Right cardiac atrium (tissue), 5 donors: ENCODE measurements at places on chromosomes 3 and 15. TPM values are rescaled to one million over a fixed set of nuclear protein-coding genes. Genes with fewer than 3 reads are reported as not detected.

DNA sequence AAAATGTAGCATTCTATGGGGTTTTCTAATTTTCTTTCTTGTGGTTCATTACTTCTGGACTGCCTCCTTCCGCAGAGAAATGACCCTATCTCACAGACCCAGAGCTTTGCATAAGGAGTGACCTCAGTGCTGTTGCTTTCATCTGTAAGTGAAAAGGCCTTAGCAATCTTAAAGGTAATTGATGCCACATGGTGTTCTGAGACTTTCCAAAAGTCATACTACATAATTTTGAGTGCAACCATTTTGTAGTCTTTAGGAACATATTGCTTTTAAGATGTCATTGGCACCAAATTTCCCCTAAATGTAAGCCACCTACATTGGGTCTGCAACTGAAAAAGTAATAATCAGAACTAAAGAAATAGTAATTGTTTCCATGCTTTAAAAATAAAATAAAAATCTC is 9.2 kb upstream of the HHLA2 start:
- DNase-seq, result no peak

DNA sequence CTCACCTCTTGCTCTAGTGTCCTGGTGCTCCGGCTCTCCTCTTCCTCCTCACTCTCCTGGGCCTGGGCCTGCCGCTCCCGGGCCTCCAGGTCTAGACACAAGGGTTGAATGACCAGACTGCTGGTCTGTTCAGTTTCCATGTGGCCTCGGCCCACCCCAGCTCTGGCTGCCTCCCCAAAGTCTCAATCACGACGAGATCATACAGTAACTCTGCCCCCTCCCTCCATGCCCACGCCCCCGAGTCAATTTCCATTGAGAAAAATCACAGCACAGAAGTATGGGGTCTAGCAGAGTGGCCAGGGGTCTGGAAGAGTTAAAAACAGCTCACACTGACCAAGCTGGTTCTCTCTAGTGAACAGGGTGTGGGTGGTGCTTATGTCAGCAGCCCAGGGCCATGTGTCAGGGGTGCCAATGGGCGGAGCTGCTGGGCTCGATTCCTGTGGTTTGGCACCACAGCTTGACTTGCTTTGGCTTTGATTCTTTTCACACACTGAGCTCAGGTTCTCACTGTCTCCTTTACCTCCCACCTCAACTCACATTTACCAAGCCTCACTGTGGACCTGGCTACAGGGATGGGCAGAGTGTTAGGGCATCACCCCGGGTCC is 6.9 kb downstream of the C15orf62 start:
- DNase-seq, result no peak

DNA sequence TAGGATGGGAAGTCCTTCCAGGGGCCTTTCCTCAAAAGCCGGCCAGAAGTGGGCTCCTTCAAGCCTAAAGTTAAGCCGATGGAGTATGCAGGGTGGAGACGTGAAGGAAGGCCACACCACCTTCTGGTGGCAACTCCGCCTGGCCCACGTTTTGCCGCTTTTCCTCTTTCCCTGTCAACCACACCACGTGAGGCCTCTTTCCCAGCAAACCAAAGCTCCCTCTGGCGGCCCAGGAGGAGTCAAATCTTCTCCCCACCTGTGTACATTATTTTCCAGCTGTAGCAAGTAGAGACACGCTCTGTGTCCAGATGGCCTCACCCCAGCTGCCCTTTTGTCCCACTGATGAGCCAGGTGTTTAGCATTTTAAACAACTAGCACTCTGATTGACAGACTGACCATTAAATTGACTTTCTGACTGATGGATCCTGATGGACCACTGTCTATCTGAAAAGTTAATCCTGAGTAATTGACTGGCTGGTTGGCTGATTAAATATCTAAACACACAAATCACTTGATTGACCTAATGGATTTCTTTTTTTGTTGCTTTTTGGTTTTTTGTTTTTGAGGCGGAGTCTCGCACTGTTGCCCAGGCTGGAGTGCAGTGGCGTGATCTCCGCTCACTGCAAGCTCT is 59.6 kb upstream of the ZBTB38 start:
- DNase-seq, result peak; percentile 47

GRCh38 chr15:25670621-25671020 is 192.5 kb downstream of the ATP10A start:
- DNase-seq, result no peak

DNA sequence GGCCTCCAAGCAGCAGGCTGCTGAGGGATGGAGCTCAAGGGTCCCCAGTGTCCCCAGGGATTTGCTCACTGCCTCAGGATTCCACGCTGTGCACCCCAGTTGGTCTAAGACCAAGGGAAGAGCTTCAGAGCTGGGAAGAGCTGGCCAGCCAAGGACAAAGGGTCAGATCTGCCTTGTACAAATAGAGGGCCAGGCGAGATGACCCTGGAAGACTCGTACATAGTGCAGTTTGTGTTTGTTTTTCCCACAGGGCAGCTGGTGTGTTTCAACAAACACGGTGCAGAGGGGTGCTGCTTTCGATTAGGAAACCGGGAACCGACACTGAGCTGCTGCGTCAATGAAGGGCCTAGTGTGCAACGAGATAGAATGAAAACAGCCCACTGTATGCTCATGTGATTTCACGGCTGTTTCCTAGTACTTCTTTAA is 56.1 kb upstream of the TRPM1 start:
- DNase-seq, result no peak

DNA sequence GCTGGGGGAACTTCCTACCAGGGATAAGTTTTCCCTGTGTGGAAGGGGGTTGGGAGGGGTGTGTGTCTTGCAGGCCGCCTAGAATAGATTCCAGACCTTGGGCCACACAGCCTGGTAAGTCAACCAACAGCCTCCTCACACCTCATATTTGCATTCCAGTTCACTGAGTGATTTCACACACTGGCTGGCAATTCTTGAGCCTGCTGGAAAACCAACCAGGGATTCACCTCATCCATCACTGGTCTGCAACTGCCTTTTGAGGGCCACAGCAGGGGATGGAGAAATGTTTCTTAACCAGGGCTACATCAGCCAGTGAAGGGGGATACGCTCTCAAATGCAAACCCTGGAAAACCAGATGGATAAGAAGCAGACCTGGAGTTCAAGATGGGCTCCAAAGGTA is 2.0 kb downstream of the FSTL1 start:
- DNase-seq, result peak; percentile 45

- DNase-seq, result no peak
Measured at GRCh38 chr15:78536134-78536533, 4.1 kb upstream of the PSMA4 start.

DNA sequence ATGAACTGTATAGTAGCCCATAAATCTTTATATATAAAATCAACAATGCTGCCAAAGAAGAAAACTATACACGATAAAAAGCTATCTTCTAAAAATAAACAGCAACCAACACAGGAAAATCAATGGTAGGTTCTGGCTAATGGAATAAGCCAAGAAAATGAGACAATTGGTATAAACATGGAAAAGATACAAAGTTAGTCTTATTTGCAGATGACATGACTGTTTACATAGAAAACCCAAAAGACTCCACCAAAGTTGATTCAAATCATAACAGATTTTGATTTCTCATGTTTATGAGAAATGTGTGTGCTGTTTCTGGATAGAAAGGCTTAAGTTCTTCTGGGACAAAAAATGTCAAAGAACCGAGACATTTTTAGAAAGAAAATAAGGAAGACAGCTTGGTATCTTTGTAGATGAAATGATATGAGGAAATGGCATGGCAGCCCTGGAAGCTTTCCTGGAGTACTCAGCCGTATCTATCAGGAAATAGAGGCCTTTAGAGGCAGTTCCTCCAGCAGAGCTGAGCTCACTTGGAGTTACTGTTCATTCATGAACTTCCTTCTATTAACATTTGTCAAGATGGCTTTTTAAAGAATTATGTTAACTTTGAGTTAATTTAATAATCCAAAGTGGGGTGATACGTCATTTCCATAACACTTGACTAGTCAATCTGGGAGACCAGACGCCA is 36.7 kb upstream of the VILL start:
- no peak for DNase-seq

DNA sequence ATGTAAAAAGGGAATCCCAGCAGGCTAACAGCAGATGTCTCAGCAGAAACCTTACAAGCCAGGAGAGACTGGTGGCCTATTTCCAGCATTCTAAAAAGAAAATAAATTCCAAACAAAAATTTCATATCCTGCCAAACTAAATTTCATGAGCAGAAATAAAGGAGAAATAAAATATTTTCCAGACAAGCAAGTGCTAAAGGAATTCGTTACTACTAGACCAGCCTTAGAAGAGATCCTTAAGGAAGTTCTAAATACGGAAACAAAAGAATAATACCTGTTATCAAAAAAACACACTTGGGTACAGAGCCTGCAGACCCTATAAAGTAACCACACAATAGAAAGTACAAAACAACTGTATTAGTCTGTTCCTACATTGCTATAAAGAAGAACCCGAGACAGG is 41.4 kb downstream of the HDGFL3 start:
- DNase-seq, result no peak

GRCh38 chr3:36991147-36991546 is 1.8 kb downstream of the EPM2AIP1 start:
- DNase-seq, result no peak

DNA sequence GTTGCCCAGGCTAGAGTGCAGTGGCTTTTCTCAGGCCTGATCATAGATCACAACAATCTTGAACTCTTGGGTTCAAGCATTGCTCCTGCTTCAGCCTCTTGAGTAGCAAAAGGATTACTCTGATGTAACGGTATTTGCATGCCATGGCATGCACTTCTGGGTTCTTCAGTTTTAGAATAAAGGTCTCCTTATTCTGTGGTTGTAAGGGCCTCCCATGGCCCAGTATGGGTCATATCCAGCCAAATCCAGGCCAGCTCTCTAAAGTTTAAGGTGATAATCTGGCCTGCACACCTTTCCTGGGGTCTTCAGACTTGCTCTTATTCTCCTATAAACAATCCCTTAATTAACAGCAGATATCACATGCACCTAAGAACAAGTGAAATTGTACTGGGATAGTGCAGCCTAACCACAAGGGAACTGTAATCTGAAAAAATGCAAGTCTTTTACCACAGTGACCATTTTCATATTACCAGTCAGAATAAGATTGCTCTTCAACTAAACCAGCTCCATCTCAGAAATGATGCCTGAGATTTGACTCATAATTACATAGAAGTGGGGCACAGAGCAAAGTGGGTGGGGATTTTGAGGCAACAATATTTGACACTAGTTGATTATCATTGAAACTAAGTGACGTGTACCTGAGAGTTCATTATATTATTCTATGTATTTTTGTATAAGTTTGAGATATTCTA is 25.4 kb downstream of the COMMD2 start:
- DNase-seq, result no peak

DNA sequence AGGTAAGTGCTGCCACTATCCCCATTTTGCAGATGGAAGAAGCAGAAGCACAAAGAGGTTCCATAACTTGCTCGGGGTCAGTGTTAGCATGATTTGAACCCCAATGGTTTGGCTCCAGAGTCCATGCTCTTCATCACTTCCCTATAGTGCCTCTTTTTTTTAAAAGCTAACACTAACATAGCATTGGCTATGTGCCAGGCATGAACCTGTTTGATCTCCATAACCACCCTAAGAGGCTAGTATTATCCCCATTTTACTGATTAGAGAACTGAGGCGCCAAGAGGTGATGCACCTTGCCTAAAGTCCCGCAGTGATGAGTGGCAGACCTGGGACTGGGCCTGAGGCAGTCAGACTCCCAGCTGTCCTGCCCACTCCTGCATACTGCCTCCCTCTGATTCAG is 7.3 kb downstream of the LINGO1 start:
- DNase-seq, result no peak

DNA sequence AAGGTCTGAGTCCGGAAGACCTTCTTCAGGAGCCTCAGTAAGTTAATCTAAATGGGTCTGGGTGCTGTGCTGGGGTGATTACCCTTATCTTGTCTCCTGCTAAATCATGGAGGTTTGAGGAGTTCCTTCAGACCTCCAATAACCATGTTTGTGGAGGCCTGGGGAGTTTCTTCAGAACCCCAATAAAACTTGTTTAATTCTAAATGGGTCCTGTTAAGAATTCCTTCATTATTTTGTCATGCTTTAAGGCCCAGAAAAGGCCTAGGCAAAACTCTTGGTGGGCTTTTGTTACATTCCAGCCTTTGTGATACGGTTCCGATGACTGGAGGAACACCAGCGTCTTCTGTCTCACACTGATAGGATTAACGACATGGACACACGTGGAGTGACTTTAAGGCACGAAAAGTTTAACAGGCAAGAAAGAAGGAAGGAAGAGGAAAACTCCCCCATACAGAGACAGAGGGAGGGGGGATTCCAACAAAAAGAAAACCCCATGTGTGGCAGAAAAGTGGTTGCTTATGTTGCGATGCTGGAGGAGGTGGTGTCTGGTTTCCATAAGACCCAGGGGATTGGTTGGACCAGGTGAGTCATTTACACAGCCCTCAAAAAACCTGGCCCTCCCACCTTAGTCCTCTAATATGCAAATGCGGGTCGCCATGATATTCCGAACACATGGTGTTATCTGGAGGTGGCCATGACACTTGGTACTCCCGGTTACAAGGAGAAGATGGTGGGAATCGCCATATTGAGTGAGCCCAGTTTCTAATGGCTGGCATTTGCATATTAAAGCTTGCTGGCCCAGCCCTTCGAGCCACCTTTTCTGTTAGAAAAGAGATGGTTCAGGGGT is 72.6 kb upstream of the MFGE8 start:
- DNase-seq, result no peak

The OR5K2 gene
- total RNA-seq, result not detected

The ITGB5 gene
- total RNA-seq, result 170 TPM

The AGBL1 gene
- not detected for total RNA-seq

The C2CD4A gene
- not detected for total RNA-seq
